A549 treated with ZK216348 at 1 μM for 4 hours (cell line): ENCODE measurements at places on chromosomes 16 and 17. TPM values are rescaled to one million over a fixed set of nuclear protein-coding genes. Genes with fewer than 3 reads are reported as not detected.

The SLFN5 gene
- total RNA-seq, result 2.2 to 3.7 TPM (median 2.8 TPM) in 5 replicates

The TAT gene
- 0.04 TPM in 1 of 5 replicates, not detected in the others for total RNA-seq

The P2RX5 gene
- 14.6 to 26.1 TPM (median 23.8 TPM) in 5 replicates for total RNA-seq

The CFAP97D1 gene
- not detected in 5 replicates for total RNA-seq

The ABCA8 gene
- 0.17 to 0.40 TPM (median 0.38 TPM) in 5 replicates for total RNA-seq

The GRB7 gene
- 3.9 to 7.4 TPM (median 5.1 TPM) in 5 replicates for total RNA-seq

The COPZ2 gene
- total RNA-seq, result 11.8 to 17.3 TPM (median 16.5 TPM) in 5 replicates

The ENO3 gene
- 41.5 to 63.2 TPM (median 48.4 TPM) in 5 replicates for total RNA-seq

The SCN4A gene
- 0.01 to 0.11 TPM (median 0.07 TPM) in 4 of 5 replicates, not detected in the other for total RNA-seq

The ITGB3 gene
- total RNA-seq, result 2.7 to 5.7 TPM (median 4.7 TPM) in 5 replicates

The KRTAP9-2 gene
- not detected in 5 replicates for total RNA-seq

The RGS9 gene
- 6.0 to 10.6 TPM (median 7.1 TPM) in 5 replicates for total RNA-seq

The TMEM132E gene
- total RNA-seq, result not detected in 5 replicates

The AMDHD2 gene
- total RNA-seq, result 10.2 to 28.8 TPM (median 27.7 TPM) in 5 replicates

The DOC2A gene
- 0.88 to 3.5 TPM (median 2.5 TPM) in 5 replicates for total RNA-seq

The MYO15A gene
- 0.24 to 0.75 TPM (median 0.27 TPM) in 5 replicates for total RNA-seq

The ODAD4 gene
- 1.2 to 2.0 TPM (median 1.5 TPM) in 5 replicates for total RNA-seq

The HS3ST3B1 gene
- 0.52 to 0.73 TPM (median 0.68 TPM) in 5 replicates for total RNA-seq

The SMYD4 gene
- 6.8 to 10.2 TPM (median 9.4 TPM) in 5 replicates for total RNA-seq

The ALOX12 gene
- not detected in 5 replicates for total RNA-seq

The SLX4 gene
- 3.1 to 5.8 TPM (median 5.6 TPM) in 5 replicates for total RNA-seq

The RAB11FIP4 gene
- total RNA-seq, result 1.2 to 1.9 TPM (median 1.6 TPM) in 5 replicates
